SHP77 (cell line): ENCODE measurements at places on chromosomes 3 and 15.

DNA sequence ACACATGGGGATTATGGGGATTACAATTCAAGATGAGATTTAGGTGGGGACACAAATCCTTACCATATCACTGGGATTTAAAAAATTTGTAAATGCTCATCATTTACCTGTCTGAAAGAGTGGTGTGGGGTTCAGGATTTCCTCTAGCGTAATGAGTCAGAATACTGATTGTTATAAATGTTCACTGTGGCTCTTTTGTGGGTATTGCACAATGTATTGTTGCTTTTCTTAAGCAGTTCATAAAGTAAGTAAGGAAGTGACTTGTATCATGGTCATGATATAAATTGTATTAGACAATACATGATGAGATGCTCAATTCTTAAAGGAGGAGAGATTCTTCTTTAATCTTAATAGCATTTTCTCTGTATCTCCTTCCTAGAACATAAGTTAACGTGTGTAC is 262.1 kb downstream of the CNTN4 start:
- no peak for DNase-seq

DNA sequence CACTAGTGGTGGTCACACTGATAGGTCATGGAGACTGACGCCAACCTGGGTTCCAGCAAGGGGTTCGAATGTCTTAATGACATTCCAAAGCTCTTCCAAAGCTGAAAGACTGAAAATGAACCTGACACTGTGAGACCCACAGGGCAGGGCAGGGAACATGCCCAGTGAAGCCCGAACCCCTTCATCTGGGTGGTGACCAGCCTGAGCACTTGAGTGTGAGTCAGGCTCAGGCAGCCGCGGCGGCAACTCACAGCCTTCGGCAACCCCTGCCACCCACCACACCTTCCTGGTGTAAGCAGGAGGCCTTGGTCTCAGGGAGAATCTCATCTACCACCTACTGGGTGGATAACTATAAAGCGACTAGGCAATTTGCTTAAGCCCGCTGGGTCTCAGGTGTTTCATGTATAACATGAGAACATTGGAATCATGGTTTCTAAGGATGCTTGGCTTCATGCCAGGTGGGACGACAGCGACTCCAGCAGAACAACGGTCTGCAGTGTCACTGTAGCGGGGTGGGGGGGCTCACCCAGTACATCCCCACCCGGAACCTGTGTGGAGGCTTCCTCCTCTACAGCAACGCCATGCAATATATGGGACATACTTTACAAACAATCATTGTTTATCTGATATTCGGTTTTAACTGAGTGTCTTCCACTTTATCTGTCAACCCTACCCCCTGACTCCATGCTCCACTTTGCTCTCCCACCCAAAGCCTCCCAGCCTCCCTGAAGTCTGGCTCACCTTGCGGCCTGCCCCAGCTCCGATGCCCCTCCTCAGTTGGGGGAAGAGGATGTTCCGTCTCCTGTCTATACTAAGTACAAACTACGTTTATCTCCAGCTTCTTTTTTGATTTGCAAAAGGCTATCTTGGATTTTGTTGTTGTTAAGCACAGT is 125.0 kb upstream of the MEF2A start:
- DNase-seq = no peak

- DNase-seq = no peak
Observed at GRCh38 chr3:5264093-5264600, 76.6 kb downstream of the EDEM1 start.

DNA sequence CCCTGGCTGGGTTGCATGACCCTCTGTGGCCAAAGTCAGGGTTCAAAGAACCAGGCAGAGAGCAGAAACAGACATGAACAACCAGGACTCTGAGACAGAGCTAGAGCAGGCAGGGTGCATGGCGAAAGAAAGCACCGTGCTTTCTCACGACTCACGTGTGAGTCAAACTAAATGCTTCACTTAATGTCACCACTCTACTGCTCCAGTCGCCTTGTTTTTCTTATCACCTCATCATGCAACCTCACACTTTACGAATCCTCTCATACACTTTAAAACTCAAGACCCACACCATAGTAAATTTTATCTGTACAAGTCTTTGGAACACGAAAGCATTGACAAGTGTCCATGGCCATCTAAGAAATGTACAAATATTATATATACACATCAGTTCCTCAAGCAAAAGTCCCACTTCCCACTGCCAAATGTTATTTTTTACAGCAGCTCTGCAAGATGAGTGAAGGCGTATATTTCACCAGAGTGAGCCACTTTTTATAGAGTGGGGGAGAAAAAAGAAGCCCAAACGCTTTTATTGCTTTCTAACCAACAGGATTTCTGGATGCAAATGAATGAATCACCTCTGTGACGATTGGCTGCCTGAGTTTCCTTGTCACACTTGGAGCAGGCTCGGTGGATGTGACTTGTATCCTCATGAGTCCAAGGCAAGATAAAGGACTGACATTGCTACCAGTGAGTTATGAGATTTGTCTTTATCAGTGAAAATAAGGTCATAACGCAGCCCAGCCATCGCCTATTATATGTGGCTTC is 16.0 kb upstream of the MEGF11 start:
- peak; percentile 60 for DNase-seq

GRCh38 chr3:33360136-33360825 is 79.9 kb downstream of the UBP1 start:
- no peak for DNase-seq
